ENCODE measurements at places on chromosomes 7 and 10.

DNA sequence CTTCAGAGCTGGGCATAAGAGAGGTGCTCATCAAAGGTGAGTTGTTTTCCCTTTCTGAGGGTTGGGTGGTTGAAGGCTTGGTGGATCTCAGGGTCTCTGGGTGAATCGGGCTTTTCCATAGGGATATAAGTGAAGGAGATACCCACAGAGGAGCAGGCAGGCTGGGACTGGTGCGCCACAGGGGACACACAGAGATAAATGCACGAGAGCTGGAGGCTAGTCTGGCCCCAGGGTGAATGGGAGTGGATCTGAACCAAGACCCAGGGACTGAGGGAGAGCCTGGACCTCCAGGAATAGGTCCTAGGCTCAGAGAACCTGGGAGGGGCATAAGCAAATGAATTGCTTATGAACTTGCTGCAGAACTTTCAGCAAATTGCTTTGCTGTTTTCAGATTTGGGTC lies 61.5 kb downstream of the LRRC18 start:
- DNase-seq, result no peak

GRCh38 chr7:17552373-17552772 lies 253.9 kb downstream of the AHR start:
- DNase-seq, result no peak

- no peak for DNase-seq
Observed at GRCh38 chr10:117424883-117425649, 49.8 kb upstream of the PDZD8 start.

DNA sequence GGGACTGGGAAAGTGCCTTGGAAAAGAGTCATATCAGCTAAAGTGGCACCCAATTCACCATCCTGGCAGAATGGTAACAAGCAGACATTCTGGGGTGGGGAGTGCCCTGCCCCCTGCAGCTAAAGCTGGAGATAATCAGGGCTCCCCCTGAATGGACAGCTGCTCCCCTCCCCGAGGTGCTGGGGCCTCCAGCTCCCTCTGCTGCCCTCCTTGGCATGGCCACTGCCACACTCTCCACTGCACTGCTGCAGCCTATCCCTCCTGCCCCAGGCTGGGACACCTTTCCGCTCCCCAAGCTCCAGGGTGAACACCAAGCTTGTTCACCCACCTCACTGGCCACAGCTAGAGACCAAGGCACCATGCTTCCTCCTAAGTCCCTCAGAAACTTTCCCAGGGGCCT lies 9.8 kb upstream of the PARD3 start:
- DNase-seq, result no peak

DNA sequence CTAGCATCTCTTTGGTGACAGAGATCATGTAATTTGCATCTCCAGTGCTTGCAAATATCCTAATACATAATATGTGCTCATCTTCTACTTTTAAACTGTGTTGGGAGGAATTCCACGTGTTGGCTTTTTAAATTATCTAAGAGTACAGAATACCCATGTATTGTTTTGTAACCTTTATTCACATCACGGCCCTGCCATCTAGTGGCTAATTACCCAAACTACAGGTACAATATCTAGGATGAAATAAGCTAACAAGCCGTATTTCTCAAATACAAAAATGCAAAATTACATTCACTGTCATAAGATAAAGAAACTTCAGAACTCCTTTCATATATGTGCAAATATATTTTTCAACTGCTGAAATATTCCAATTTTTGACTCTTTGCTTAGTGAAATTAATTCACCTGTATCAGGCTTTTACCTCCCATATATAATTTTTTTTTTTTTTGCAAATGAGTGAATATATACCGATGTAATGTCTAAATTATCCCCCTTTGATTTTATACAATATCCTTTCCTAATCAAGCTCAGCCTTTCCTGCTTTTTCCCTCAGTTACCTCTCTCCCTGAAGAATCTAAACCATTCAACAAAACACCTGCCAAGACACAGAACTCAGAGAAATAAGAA lies 30.3 kb upstream of the LSM8 start:
- DNase-seq, result no peak

DNA sequence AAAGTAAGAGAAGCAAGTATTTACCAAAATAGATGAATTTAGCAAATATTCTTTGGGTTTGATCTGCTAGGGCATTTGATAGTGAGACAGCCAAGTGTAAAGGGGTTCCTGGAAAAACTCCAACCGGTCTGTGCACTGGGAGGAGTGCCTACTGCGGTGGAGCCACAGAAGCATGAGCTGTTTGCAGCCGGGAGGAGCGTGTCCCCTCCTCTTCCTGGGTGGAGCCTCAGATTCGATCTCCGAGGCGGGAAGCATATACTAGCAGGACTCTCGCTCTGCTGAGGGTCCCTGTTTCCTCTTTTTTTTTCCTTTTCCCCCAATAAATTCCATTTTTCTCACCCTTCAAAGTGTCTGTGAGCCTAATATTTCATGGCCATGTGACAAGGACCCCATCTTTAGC lies 45.1 kb upstream of the MET start:
- no peak for DNase-seq

DNA sequence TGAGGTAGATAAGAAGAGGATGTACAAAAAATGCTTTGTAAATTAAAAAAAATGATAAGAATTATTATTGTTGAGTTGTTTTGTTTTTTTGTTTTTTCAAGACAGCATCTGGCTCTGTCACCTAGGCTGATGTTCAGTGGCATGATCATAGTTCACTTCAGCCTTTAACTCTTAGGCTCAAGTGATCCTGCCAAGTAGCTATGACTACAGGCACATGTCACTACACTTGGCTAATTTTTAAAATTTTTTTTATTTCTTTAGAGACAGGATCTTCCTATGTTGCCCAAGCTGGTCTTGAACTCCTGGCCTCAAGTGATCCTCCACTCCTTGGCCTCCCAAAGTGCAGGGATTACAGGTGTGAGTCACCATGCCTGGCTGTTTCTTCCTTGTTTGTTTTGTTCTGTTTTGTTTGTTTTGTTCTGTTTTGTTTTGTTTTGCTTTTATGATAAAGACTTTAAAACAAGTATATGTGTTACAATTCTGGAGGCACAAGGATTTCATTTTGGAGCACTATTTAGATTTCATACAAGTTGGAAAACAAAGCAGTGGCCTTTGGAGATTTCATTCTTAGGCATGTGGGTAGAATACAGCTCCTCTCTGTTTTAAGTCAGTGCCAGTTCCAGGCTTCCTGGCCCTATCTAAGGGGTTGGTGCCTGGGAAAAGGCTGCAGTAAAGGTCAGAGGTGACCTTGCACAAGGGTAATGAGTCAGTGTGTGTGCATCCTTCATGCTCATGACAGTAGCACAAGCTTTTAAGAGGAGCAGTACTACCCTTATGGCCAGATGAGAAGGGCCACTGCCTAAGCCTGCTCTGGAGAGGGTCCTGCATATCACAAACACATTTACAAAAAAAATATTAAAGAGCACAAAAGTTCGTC lies 17.9 kb downstream of the FGFBP3 start:
- DNase-seq, result no peak

- DNase-seq, result no peak
Observed at GRCh38 chr10:93565446-93565845, 1.0 kb upstream of the FFAR4 start.

DNA sequence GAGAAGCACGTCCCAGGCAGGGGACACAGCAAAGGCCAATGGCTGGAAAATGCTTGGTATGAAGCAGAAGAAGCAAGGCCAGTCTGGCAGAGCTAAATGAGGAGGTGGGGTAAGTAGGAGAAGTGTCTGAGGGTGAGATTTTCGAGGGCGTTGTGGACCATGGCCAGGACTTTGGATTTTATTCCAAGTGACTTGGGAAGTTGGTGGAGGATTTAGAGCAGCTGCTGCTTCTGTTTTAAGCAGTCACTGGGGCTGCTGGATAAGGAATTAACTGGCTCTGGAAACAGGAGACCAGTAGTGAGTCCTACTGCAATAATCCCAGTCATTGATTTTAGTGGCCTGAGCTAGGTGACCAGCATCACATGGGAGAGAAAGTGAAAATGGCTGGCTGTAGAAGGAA lies 67.6 kb upstream of the GSDME start:
- no peak for DNase-seq

GRCh38 chr7:127437837-127438236 lies 45.3 kb upstream of the ZNF800 start:
- DNase-seq, result no peak

GRCh38 chr10:124740369-124741280 lies 3.6 kb downstream of the FAM53B start:
- DNase-seq, result no peak

DNA sequence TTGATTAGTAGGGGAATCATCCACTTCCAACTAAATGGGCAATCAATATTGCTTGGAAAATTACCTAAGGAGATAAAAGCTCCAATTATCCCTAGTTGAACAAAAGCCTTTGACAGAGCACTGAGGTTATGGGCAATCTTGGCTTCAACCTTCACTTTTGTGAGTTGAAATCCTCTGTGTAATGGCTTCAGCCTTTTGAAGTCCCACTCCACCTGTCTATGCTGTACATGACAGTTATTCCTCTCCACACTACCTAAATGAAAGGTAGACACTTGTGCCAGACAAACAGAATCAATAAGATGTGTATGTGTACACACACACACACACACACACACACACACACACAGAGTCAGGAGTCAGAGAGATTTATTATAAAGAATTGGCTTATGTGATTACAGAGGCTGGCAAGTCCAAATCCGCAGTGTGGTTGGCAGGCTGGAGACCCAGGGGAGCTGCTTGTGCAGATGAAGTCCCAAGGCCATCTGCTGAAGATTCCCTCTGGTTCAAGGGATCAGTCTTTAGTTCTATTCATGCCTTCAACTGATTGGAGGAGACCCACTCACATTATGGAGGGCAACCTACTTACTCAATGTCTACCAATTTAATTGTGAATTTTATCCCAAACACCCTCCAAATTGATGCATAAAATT lies 164.8 kb upstream of the CDC14C start:
- DNase-seq, result no peak

DNA sequence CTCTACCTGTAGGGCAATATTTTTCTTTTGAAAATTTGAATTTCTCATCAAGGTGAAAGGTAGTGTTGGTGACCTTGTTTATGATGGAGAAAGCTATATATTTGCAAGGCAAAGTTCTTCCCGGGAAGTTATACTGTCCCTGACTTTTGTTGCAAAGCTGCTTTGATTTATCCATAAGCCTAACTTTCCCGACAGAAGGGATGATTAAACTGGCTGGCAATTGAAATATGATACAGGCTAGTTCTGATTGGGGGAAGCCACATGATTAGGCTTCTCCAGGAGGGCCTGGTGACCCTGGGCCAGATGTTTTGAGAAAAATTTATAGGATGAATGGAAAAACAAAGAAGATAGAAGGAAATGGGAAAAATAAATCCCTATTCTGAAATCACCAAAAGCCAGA lies 215.5 kb downstream of the ACTR3B start:
- no peak for DNase-seq

DNA sequence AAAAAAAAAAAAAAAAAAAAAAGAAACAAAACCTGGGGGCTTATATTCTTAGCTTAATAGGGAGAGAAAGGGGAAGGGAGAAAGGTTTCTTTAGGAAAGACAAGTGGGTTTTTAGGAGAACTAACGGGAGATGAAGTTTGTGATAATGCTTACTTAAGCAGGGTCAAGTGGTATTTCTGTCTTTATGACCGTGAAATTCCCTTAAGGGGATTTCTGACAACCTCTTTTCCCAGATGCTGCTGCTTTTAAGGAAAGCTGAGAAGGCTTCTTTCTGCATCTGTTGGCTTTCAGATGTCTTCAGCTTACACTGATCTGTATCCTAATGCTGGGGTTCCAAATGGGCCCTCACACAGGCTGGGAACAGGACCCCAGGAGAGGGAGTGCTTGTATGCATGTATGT lies 42.6 kb downstream of the ADAMTS14 start:
- peak; percentile 54 for DNase-seq

DNA sequence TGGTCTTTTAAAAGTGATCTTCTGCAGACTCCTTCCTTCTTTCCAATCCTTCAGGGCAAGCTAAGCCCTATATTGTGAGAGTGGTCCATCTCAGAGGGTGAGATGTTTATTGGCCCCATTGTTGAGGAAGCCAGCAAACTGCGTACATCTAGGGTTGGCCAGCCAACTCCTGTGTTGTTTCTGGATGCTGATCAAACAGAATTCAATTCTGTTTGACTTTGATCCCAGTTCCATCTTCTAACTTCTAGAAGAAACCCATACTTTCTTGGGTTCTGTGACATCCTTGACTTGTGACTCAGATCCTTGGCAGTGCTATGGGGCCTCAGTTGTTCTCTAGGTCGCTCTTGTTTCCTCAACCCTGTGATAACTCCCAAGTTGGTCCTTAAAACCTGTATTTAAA lies 116.2 kb downstream of the LSMEM1 start:
- no peak for DNase-seq
